ENCODE measurements at places on chromosomes 3 and 15. TPM values are rescaled to one million over a fixed set of nuclear protein-coding genes. Genes with fewer than 3 reads are reported as not detected.

CYP8B1 gene
- total RNA-seq = not detected

RUBCN gene
- 52.1 TPM for total RNA-seq

SEC62 gene
- 49.0 TPM for total RNA-seq

MST1R gene
- 7.7 TPM for total RNA-seq

KCNH8 gene
- not detected for total RNA-seq

TRAIP gene
- total RNA-seq = 2.3 TPM

ATP13A5 gene
- not detected for total RNA-seq

CEP19 gene
- 0.42 TPM for total RNA-seq

DUSP7 gene
- 41.1 TPM for total RNA-seq

C3orf38 gene
- 20.8 TPM for total RNA-seq

RGMA gene
- total RNA-seq = 22.1 TPM

TMEM212 gene
- not detected for total RNA-seq

C3orf85 gene
- not detected for total RNA-seq

KCTD6 gene
- total RNA-seq = 14.5 TPM

GRCh38 chr3:18024715-18025114 lies 282.3 kb upstream of the TBC1D5 start:
- DNase-seq = no peak

DNA sequence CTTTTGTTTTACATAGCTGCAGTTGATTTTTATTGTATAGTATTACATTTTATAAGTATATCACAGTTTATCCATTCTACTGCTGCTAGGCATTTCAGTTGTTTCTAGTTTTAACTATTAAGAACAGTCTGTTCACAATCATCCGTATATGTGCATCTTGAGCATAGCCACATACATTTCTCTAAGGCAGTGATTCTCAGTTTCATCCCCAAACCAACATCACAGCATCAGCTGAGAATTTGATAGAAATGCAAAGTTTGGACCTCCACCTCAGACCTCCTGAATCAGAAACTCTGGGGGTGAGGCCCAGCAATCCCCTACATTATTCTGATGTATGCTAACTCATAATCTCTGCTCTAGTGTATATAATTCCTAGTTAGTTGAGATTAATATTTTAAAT lies 120.8 kb downstream of the VPS8 start:
- DNase-seq = no peak

GRCh38 chr3:50516440-50516871 lies 13.0 kb upstream of the CACNA2D2 start:
- no peak for DNase-seq

DNA sequence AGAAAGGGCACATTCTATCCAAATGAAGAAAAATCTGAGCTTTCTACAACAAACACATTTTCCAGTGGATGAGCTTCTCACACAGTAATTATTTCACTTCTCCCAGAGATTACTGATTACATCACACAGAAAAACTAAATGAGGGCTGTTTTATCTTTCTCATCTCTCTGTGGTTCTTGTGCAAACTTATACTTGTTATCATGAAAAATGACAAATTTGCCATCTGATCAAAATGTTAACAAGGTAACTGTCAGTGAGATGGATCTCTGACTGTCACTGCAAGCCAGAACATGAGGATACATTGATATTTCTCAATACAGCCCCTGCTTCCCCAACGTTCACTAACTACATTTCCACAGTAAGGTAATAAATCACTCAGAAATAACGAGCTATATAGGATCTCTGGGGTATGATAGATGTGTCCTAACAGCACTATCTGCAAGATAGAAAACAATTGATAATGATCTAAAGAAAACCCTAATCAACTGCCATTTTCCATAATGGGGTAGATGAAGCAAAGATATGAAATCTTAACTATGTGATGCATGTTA lies 829.3 kb upstream of the CFAP20DC start:
- DNase-seq = no peak

GRCh38 chr3:47266709-47267489 lies 15.7 kb downstream of the KIF9 start:
- peak; percentile 61 for DNase-seq

- no peak for DNase-seq
Measured at GRCh38 chr3:155335724-155336354, 42.4 kb upstream of the STRIT1 start.

- DNase-seq = no peak
Measured at GRCh38 chr3:66472313-66473134, 28.3 kb downstream of the LRIG1 start.

- no peak for DNase-seq
Measured at GRCh38 chr15:40302288-40302886, 5.3 kb downstream of the PLCB2 start.

- no peak for DNase-seq
Measured at GRCh38 chr3:153829606-153830170, 291.5 kb upstream of the ARHGEF26 start.

GRCh38 chr15:25844981-25845680 lies 18.0 kb downstream of the ATP10A start:
- DNase-seq = no peak

DNA sequence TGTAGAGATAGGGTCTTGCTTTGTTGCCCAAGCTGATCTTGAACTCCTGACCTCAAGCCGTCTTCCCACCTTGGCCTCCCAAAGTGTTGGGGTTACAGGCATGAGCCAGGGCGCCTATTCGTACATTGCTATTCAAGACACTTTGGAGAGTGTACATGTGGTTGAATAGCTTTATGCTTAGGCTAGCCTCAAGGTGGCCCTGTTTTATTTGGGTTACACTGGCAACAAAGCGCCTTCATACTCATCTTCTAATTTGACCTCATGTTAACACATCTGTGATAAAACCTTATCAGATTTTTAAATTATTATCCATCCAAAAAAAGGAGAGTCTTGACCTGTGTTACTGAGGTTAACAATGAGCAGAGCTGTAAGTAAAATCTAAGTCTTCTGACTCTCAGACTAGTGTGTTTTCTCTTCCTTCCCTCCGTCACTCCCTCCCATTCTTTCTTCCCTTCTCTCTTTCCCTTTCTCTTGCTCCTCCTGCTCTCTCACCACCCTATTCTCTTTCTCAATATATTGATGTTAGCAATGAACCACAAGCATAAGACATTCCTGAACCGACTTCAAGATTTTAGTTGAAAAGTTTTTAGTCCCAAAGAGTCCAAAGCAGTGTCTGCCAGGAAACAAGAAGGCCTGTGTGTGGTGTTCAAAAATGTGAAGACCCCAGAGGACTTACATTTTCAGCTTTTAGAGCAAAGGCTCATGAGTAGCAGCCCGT lies 603.7 kb upstream of the CFAP20DC start:
- DNase-seq = no peak

- no peak for DNase-seq
Measured at GRCh38 chr3:59913645-59914044, 863.8 kb upstream of the CFAP20DC start.

DNA sequence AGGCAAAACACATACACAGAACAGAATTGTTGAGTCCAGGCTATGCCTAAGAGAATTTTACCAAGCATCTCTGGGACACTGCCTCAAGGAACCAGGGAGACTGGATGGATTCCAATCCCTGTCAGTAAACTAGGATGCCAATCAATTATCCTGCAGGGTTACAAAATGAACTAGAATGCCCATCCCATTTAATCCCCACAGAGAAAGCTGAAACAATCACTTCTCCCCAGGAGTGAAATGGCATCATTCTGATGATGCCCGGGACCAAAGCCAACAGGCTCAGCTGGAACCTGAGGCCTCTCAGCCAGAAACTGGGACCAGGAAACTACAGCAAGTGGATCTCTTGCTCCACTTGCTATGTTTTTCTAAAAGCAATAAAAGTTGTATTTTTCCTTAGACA lies 130.0 kb upstream of the TJP1 start:
- no peak for DNase-seq

DNA sequence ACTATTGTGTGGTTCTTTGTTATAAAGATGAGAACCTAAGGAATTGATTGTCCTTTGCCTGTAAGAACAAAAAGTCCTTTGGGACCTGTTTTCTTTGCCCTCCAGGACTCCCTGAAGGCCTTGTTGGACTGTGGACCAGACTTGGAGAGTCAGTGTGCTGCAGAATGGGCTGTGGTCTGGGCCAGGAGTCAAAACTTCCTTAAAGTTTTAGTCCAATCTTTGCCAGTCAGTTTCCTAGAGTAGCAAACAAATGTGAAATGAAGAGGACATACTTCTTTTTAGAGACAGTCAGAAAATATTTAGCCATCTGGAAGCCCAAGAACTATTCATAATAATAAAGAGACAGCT lies 45.4 kb downstream of the PDE8A start:
- no peak for DNase-seq

DNA sequence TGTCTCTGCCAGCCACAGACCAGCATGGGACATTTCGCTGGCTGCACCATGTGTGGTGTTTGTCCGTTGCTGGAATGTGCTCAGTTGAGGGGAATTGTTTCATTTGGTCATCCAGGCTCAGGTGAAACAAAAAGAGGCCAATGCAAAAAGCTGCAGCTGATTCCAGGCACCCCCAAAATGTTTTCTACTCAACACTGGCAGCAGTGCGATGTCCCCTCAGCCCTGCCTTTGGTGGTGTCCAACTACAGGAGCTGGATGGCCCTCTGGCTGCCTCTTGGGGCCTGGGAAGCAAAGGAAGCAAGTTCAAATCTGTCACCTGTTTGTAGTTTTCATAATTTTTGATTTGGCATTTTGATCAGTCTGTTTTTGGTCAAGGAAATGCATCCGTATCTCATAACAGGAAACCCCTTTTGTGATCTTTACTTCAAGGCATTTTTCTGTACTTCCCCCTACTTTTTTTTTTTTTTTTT lies 141.8 kb downstream of the EEFSEC start:
- no peak for DNase-seq

DNA sequence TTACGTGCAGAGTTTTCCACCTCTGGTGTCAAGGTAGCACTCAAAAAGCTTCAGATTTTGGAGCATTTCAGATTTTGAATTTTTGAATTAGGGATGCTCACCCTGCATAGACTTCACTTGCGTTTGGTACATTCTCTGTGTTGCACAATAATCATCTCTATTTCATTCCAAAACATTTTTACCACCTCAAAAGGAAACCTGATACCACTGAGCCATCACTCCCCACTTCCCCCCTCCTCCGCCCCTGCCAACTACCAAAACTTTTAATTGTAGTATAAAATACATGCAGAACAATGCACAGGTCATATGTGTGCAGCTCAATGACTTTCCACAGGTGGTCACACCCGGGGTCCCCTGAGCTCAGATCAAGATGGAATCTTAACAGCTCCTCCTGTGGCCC lies 208.8 kb downstream of the SV2B start:
- DNase-seq = no peak

DNA sequence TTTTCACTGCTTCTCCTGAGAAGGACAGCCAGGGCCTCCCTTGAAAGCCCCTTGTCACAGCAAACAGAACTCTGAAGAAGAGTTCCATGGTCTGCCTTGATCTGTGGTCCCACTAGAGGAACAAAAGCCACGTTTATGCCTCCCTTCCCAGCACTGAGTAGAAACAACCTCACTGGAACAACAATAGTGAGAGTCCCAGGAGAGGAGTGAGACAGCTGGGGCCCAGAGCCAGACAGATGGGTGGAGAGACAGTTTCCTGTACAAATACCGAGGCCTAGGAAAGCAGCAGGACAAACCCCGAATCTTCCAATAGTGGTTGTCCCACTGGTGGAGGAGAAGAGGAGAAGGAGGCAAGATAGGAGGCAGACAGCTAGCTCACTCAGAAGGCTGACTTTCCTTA lies 106.1 kb downstream of the WDR76 start:
- DNase-seq = no peak

GRCh38 chr3:188259191-188259590 lies 105.2 kb downstream of the LPP start:
- no peak for DNase-seq

GRCh38 chr3:46852839-46853355 lies 10.3 kb downstream of the MYL3 start:
- no peak for DNase-seq

- DNase-seq = no peak
Measured at GRCh38 chr3:51002495-51002894, 327.8 kb downstream of the DOCK3 start.

- DNase-seq = no peak
Measured at GRCh38 chr15:56205061-56205876, 38.4 kb downstream of the RFX7 start.

DNA sequence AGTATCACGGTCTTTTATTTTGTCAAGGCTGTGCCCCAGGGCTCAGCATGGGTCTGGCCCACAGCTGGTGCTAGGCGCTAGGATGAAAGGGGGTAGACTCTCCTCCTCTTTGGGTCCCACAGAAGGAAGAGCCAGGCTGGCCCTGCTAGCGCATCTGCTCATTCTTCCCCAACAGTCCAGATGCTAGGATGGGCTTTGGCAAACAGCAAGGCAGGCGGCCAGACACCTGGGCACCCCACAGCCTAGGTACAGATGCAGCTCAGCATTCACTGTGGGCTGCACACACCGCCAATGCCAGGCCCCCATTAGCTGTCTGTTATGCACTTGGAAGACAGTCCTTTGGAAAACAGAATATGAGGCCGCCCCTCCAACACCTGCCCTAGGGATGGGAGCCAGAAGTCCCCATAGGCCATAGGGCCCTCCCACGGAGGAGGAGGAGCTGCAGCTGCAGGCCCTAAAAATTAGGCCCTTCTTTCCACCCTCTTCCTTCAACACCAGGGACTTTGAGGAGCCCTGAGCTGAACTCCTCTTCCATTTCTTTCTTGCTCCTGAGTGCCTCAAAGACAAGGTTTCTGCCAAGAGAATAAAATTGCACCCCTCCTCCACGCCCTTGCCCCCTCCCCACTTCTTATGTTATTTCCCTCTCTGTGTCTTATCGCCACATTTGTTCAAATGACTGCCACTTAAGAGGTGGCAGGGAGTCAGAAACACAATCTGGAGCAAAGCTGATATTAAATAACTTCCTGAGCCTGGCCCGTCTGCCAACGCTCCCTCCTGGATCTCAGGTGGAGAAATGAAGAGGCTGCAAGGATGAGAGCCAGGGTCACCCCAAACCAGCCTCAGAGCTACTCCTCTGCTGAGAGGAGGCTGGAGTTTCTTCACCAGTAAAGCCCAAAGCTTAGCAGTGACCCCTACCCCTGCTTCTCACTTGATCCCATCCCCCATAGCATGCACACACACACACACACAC lies 13.7 kb downstream of the NTRK3 start:
- no peak for DNase-seq

DNA sequence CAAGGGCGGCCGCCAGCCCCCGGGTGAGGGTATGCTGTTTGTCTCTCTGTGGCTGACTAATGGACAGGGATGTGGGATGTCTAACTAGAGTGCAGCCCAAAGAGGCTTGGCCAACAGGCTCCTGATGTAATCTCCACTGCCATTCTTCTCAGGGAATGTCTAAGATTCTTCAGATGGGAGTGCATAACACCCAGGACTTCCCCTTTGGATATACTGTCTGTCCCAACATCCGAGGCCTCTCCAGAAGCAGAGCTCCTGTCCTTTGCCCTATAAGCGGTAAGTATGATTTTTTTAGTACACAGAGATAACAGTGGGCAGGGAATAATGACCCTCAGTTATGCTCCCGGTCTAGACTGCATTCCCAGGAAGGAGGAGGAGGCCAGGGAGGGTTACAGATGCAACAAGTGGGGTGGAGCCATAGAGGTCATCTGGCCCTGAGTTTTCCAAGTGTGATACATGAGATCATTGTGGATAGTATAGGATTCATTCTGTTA lies 62.5 kb upstream of the SLCO2A1 start:
- DNase-seq = no peak

- no peak for DNase-seq
Measured at GRCh38 chr15:29740692-29741311, 81.5 kb downstream of the TJP1 start.
